ENCODE measurements at places on chromosomes 12 and 14.
A peak's percentile ranks its signal among the peaks of the same experiment; 100 is the strongest.

DNA sequence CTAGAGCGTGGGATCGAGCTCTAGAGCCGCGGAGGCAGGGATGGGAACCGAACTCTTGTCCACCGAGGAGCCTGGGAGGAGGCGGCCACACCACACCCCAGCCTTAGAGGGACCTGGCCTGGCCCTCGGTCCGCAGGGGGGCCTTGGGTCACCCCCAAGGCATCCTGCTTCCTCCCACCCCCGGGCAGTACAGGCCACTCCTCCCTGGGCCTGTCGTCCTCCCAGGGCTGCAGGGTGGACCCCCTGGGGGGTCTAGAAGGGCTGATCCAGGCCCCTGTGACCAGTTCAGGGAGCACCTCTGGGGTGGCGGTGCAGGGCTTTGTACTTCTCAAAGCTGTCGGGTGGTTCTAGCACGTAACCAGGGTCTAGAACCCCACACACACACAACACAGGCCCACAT is 79.1 kb upstream of the FBRSL1 start:
- H3K4me1 ChIP-seq: no peaks in the 10 kb centered on the region
- DNase-seq: no peak
- H3K27me3 ChIP-seq: no peaks in the 10 kb centered on the region
- no peak overlapping the region for H3K27ac ChIP-seq
- H3K36me3 ChIP-seq: no peaks in the 10 kb centered on the region

DNA sequence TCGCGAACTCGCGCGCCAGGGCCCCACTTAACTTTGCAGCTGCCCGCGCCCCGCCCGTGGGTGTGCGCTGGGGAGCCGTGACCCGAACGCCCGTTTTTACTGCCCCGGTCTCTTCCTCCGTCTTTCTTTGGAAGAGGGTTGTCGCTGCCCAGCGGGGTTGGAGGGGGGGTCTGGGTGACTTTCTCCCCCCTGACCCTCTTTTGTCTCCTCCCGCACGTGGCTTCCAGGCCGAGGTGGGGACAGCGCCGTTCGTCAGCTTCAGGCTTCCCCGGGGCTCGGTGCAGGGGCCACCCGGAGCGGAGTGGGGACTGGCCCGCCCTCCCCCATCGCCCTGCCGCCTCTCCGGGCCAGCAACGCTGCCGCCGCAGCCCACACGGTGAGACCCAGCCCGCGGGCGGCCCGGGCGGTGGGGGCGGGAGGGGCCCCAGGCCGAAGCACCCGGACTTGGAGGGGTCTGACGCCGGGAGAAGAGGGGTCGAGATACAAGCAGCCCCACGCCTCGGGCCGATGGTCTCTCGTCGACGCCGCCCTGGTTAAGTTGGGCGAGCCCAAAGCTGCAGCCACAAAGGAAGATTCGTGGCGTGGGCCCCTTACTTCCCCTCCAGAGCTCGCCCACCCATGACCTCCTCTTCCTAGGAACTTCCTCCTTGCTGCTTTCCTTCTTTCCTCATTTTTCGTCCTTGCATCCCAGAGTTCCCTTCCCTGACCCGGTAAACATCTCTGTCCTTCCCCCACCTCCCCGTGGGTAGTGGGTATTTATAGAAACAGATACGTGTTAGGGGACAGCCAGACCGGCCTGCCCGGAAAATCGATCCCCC is 1.2 kb downstream of the DYRK2 start:
- peak overlapping the region; percentile 89 for H3K27ac ChIP-seq
- no peaks in the 10 kb centered on the region for H3K4me1 ChIP-seq
- peaks cover 16% of the 10 kb centered on the region for H3K36me3 ChIP-seq
- peak overlapping the region; percentile 94 for H3K4me3 ChIP-seq

- no peak overlapping the region for H3K4me3 ChIP-seq
- no peak overlapping the region for H3K27ac ChIP-seq
- H3K27me3 ChIP-seq: peaks cover 6% of the 10 kb centered on the region
- DNase-seq: peak; percentile 55
These were observed 71.6 kb upstream of the PSMC1 start for GRCh38 chr14:90184571-90185266.

DNA sequence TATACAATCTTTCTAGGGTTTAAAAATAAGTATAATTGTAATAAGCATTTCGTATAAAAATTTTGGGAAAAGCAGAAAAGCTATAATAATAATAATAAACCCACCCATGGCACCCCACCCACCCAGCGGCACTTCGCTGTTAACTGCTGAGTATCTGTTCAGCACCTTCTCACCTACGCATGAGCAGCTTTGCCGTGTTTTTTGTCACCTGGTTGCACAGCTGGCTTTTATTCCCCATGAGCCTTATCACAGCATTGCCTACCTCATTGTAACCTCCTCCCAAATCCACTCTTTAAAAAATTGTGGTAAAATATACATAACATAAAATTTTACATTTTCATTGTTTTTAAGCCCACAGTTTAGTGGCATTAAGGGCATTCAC is 34.7 kb downstream of the CYP46A1 start:
- H3K27me3 ChIP-seq: no peaks in the 10 kb centered on the region
- H3K4me3 ChIP-seq: no peak overlapping the region
- H3K27ac ChIP-seq: no peak overlapping the region
- no peak for DNase-seq
- no peaks in the 10 kb centered on the region for H3K4me1 ChIP-seq

DNA sequence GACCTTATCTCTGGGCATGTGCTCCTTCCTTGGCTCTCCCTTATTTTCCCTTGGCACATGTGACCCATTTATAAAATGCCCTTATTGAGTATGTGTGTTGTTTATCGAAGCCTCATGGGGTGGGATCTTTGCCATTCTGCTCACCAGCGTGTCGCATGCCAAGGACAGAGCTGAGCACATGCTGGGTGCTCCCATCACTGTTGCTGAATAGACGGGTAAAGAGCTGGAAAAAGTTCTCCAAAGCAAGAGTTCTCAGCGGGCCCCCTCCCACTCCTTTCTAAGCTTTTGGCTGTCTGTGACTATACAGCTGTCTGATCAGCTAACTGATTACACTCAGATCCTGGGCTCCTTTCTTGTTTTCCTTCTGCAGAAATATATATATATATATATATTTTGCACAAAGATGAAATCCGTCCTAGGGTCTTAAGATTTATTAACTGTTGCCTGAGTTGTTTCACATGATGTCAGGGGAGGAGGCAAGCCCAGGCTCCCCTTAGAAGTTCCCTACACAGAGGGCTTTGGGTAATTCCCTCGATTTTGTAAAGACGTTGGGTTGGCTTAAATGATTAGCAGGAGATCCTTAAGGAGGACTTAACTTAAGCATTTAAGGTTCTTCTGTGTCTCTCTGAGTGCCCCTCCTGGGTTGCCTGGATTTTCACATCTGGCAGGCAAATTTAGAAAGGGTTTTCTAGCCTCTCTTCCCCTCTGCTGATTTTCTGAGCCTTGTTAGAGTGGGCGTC is 71.6 kb downstream of the TMEM132C start:
- peak overlapping the region; percentile 58 for H3K4me3 ChIP-seq
- H3K4me1 ChIP-seq: no peaks in the 10 kb centered on the region
- no peaks in the 10 kb centered on the region for H3K36me3 ChIP-seq
- peak overlapping the region; percentile 91 for H3K27ac ChIP-seq
- H3K27me3 ChIP-seq: peaks cover 4% of the 10 kb centered on the region
- peak; percentile 63 for DNase-seq

DNA sequence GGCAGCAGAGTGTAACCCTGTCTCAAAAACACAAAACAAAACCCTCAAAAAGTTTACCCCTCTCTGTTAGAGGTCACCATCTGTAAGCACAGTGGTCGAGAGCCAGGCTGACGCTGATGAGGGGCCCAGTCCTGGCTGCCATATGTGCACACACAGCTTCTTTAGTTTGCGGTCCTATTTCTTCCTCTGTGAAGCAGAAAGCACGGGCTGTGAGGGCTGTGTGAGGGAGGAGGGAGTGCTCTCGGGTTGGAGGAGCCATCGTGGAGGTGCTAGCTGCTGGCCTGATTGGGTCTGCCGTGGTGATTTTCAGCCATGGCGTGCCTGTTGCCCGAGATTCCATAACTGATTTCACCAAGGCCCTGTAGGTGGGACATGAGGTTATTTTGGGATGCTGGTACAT is 3.5 kb downstream of the ULK1 start:
- H3K36me3 ChIP-seq: peaks cover 23% of the 10 kb centered on the region
- H3K4me1 ChIP-seq: peaks cover 5% of the 10 kb centered on the region
- peak; percentile 48 for DNase-seq
- H3K4me3 ChIP-seq: no peak overlapping the region
- H3K27ac ChIP-seq: no peak overlapping the region
- no peaks in the 10 kb centered on the region for H3K27me3 ChIP-seq

DNA sequence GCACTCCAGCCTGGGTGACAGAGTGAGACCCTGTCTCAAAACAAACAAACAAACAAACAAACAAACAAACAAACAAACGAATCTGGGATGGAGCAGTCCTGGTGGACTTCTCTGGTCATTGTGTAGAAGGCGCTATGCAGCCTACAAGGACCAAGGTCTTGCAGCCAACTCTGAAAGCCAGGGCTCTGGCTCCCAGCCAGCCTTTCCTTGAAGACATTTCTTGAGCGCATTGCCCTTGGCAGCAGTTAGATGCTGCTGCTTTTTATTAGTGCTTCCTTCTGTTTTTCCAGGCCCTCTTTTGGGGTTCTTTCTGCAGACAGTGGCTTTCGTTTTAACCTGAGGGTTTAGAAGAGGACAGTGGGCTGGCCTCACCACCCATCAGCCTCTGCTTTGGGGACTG is 20.2 kb downstream of the CCDC177 start:
- DNase-seq: no peak
- no peak overlapping the region for H3K27ac ChIP-seq
- H3K4me3 ChIP-seq: no peak overlapping the region
- no peaks in the 10 kb centered on the region for H3K27me3 ChIP-seq
- H3K36me3 ChIP-seq: no peaks in the 10 kb centered on the region
